ENCODE measurements at places on chromosomes 6 and 20.
A peak's percentile ranks its signal among the peaks of the same experiment; 100 is the strongest.

GRCh38 chr6:3690506-3690905, 61.0 kb downstream of the PXDC1 start:
- DNase-seq: no peak

- peak; percentile 26 for DNase-seq
These were observed 18.8 kb downstream of the ZFAND3 start for GRCh38 chr6:37838219-37838921.

- DNase-seq: no peak
These were observed 263.5 kb downstream of the TFAP2A start for GRCh38 chr6:10151144-10151915.

- DNase-seq: no peak
These were observed 85.3 kb upstream of the SLC22A23 start for GRCh38 chr6:3542032-3542640.
